ENCODE measurements at places on chromosomes 16 and 17.

DNA sequence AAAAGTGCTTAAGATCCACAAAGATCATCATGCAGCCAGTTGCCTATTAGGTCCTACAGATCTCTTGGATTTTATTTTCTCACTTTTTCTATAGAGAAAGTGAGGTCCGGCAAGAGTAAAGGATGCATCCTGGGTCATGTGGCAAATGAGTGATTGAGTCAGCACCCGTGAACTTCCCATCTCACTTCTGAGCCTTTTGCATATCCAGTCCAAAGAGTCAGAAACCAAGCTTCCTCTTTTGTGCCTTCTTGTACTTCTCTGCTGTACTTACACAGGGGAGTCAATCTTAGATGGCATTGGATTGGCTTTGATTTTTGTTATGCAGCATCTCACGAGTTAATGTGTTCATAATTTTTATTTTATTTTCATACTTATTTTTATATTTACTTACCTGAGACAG is 114.2 kb upstream of the IRX5 start:
- DNase-seq: no peak

DNA sequence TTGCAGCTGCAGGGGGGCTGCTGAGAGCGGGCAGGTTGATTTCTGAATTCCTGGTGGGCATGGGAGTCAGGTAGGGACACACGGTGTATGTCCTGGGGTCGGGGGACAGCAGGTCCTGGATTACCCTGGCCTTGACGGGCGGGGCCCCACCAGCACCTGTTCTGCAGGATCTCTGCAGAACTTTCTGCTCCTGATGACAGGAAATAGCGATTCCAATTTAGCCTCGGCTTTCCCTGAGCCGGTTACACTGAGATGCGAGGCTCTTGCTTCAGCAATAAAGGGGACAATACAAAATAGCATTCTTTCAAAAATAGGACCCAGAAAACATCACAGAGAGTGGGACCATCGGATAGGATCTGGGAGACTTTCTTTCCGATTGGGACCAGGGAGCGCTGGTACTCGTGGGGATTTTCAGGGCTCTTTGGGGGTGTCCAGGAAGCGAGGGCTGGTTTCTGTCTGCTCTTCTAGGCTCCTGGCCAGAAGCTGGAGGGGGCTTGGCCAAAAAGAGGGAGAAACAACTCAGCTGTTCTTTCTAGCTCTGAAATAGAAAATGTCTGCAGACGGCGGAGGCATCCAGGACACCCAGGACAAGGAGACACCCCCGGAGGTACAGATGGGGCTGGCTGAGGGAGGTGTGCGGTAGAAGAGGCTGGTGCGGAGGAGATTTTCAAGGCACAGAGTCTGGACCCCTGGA is 642 bp downstream of the ZNF205 start:
- no peak for DNase-seq

GRCh38 chr17:18166894-18167293 is 16.7 kb upstream of the ALKBH5 start:
- no peak for DNase-seq

DNA sequence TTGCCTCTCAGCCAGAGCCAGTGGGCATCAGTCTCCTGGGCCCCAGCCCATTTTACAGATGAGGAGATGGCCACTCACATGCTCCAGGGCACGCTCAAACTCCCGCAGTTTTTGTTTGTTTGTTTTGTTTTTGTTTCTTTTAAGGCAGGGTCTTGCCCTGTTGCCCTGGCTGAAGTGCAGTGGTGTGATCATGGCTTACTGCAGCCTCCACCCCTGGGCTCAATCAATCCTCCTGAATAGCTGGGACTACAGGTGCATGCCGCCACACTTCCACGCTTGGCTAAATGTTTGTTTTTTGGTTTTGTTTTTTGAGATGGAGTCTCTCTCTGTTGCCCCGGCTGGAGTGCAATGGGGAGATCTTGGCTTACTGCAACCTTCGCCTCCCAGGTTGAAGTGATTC is 3.5 kb downstream of the E4F1 start:
- DNase-seq: no peak

GRCh38 chr16:66751053-66751302 is 431 bp downstream of the DYNC1LI2 start:
- DNase-seq: no peak

DNA sequence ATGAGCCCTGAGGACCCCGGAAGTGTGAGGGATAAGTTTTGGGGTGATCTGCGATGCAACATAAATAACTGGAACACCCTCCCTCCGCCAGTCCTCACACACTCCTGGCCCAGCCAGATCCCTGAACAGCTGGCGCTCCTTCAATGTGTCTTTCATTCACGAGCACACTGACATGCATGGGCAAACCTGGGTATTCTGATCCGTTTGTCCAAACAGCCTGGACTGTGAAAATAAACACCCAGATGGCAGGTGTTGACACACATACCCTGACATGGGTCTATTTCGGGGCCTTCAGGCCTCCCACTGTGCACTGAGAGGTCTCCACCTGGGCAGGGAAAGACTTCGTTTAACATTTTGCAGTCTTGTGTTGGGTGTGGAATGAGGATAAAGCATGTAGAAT is 3.0 kb upstream of the CPNE2 start:
- no peak for DNase-seq

- no peak for DNase-seq
These were observed 11.3 kb upstream of the PITPNM3 start for GRCh38 chr17:6567528-6568183.

DNA sequence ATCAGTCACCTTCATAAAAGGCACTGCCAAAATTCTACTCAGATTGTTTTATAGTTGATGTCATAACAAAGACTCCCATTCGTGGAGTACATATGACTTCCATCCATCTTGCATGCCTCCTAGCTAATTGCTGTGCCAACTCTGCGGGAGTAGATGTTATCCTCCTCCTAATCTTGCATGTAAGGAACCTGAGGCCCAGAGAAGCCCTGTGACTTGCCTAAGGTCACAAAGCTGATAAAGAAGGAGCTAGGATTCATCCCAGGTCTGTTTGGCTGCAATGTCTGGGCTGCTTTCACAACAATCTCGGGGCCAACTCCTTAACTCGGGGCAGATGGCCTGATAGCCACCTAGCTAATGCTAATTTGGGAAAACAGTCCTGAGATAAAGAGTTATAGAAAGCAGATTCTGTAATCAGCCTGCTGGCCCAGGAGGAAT is 87.3 kb downstream of the YPEL2 start:
- no peak for DNase-seq

DNA sequence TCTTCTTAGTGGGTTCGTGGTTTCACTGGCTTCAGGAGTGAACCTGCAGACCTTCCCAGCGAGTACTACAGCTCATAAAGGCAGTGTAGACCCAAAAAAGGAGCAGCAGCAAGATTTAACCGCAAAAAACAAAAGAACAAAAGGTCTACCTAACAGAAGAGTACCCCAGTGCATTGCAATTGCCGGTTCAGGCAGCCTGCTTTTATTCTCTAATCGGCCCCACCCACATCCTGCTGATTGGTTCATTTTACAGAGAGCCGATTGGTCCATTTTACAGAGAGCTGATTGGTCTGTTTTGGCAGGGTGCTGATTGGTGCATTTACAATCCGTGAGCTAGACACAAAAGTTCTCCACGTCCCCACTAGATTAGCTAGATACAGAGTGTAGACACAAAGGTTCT is 2.0 kb upstream of the ARRB2 start:
- DNase-seq: no peak

DNA sequence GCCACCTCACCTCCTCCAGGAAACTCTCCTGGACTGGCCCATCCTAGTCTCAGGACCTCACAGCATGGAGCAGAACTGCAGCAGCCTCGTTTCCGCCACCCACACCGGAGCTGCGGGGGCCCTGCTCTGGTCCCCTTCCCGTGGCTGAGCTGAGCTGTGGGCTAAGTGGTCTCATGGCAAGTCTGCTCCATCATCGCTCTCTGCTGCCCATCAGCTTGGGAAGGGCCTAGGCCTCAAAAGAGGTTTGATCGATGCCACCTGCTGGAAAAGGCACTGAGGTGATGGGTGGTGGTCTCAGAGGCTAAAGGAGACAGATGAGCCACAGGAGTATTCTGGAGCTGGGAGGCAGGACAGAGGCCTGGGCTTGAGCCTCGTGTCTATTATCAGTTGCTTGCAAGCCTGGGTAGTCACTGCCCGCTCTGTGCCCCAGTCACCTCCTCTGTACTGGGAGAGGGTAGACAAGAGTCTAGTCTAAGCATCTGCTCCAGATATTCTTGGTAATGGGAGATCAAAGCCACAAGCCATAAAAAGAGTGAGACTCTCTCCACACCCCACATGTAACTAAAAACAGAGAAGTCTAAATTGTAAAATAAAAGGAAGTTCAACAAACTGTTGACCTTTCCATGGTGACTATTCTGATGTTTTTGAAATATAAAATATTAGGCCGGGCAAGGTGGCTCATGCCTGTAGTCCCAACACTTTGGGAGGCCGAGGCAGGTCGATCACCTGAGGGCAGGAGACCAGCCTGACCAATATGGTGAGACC is 1.6 kb downstream of the ITGAE start:
- DNase-seq: no peak

- no peak for DNase-seq
These were observed 164.0 kb upstream of the MAF start for GRCh38 chr16:79764415-79765110.

DNA sequence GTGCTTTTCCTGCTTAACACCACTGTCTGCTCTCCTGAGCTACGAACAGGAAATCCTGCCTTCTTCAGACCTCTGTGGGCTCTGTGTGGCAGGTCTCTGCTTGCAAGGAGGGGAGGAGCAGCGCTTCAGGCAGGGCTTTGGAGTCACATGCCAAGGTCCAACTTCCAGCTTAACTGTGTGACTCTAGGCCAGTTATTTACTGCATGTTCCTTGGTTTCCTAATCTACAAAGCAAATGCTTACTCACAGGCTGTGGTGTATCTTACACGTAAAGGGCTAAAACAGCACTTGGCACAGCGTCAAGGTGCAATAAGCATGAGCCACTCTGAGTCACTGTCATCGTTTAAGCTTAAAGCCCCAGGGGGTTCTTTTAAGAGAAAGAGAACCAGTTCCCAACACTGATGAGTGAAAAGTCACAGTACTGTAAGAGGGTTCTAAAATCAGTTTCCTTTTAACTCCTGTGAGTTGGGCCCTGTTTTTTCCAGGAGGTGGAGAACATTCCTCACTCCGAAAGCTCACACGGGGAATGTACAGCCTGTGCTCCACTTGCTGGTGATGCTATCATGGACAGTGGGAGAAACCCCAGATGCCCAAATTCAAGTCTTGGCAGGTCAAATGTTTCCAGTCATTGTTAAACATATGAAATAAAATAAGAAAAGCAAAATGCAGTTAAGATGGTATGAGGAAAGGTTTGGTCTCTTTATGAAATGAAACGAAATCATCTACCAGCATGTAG is 54.1 kb upstream of the BCAR1 start:
- no peak for DNase-seq

DNA sequence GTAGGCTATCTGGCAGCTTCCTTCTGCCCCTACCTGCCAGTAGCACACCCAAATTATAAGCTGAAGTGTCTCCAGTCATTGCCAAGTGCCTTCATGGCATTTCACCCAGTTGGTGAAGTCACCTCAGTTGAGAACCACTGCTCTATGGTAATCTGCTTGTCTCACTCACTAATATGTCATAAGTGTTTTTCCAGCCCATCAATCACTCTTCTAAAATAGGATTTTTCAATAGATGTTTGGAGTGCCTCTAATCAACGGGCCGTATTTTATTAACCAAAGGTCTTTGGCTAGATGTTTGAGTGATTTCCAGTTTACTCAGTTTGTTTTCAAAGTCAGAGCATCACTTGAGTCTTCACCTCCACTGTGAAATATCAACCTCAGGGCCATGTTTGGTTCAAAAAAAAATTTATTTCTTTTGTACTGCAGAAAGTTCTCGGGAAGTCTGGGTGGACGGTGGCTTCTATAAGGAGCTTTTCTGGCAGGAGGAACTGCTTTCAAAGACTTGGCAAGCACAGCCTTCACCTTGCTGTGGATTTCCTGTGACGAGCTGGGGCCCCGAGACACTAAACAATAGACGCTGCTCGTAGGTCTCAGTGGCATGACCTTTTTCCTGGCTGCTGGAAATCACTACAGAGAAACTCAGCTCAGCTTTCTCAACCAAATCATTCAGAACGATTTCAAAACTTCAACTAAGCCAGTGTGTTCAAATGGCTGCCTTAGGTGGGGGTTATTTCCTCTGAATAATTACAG is 95.2 kb upstream of the FOXF1 start:
- no peak for DNase-seq

GRCh38 chr17:4118015-4118743 is 24.7 kb downstream of the ZZEF1 start:
- no peak for DNase-seq

DNA sequence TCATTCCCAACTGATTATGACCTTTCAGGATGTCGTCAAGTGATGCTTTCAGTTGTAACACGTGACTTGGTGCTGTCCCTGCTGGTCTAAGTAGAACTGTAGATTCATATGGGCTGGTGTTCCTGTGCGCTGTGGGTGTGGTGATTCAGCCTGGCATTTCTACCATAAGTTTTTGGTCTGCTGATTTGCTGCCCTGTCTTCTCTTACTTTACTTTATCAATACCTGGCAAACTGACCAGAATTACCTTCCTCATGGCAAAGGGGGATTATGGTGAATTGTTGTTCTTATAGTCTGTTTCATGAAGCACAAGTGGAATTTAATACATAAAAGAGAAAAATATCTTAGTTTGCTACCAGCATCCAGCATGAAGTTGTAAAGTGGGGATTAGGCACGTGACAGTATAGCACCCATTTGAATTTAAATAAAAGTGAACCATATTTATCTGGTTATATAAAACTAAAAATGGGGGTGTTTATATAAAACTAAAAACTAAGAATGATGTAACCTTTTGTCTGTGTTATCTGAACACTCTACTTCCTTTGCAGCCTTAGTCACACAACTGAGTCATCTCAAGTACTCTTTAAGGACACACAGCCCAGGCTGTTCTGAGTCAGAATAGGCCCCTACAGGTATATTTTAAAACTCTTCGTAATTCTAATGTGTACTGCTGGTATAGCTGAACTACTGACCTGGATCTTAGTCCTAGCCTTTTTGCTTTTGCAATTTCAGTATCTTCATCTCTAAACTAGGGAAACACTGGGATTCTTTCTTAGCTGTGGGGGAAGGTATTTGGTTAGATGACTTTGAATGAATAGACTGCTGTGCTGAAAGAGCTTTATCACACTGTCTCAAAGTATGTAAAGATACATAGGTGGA is 28.3 kb downstream of the TTC19 start:
- DNase-seq: no peak

DNA sequence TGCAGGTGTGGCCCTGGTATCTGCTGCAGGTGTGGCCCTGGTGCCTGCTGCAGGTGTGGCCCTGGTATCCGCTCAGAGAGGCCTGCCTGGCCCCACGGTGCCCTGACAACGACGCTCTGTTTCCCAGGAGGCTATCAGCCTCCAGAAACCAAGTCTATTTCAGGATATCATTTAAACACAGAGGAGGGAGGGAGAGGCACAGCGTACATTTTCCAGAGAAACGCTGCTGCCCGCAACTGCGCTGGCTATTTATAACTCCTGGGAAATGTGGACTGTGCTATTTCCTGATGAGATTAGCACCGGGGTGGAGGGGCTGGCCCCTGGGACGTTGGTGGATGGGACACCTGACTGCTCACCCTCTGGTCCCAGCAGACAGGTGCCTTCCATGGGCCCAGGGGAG is 22.5 kb downstream of the TIMM22 start:
- DNase-seq: peak; percentile 36

DNA sequence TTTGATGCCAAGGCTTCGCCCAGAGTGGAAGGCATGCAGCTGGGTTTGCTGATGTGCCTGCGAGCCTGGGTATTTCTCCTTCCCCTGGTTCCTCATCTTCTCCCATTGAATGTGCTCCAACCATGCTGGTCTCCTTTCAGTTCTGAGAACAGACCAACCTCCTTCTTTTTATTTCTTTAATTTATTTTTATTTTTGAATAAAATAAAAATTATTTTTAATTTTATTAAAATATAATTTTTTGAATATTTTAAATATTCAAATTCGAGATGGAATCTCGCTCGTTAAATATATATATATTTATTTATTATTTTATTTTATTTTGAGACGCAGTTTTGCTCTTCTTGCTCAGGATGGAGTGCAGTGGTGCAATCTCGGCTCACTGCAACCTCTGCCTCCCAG is 30.2 kb upstream of the GPRC5B start:
- no peak for DNase-seq
